ENCODE measurements at places on chromosomes 3 and 15.

GRCh38 chr3:67923796-67924195 lies 269.4 kb upstream of the SUCLG2 start:
- DNase-seq = no peak

DNA sequence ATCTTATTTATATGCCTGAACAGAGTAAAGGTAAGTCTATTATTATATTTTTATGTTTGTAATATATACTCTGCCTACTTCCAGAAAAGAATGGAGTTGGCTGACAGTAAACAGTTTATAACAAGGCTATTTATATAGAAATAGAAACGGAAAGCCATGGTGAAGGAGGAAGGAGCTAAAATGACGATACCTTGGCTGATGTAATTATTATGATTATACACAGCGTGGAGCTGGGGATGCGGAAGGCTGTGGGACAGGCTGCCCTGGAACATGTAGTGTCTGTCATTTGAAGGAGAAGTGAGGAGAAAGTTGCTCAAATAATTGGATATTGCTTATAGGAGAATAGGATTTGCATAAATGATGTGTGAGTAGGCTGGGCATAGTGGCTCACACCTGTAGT lies 37.8 kb downstream of the CEMIP start:
- DNase-seq = no peak

- no peak for DNase-seq
Observed at GRCh38 chr3:152177757-152178156, 91.0 kb upstream of the MBNL1 start.

DNA sequence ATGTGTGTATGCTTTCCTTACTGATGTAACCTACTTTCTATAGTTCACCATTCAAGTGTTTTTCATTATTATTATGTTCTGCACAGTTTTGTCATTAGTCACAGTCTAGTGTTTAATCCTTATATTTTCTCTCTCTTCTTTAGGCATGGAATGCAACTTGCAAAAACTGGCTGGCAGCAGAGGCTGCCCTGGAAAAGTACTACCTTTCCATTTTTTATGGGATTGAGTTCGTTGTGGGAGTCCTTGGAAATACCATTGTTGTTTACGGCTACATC lies 6.9 kb downstream of the SUCNR1 start:
- DNase-seq = no peak

GRCh38 chr3:98874602-98875249 lies 26.8 kb downstream of the DCBLD2 start:
- DNase-seq = no peak

GRCh38 chr15:40421246-40422157 lies 15.9 kb downstream of the IVD start:
- DNase-seq = peak; percentile 85

DNA sequence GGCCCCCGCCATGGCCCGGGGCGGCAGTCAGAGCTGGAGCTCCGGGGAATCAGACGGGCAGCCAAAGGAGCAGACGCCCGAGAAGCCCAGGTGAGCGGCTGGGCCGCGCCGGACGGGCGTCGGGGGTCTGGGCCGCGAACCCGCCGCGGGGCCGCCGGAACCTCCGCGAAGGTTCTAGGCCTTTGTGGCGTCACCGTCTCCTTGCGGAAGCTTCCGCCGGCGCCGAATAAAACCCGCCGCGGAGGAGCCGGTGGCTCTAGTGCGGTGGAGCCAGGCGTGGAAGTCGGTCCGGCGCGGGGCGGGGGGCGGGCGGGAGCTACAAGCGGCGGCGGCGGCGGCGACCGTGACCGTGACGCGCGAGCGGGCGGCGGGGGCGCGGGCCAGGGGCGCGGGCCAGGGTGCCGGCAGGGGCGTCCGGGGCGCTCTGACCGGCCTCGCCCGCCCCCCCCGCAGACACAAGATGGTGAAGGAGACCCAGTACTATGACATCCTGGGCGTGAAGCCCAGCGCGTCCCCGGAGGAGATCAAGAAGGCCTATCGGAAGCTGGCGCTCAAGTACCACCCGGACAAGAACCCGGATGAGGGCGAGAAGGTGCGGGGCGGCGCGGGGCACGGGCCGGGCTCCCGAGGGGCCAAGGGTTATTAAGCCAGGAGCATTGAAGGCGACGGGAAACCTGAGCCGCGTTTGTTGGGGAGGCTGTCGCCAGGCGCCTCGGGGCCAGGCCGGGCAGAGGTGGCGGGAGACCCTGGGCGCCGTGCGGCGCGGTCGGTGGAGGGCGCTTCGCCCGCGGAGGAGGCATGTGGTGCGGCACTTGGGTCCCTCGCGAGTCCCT lies at the start of gene DNAJA4:
Gene DNAJA4, plus strand, starts transcription at position 259 of the 833 bp plus-strand sequence. Its CDS starts 202 bp downstream, at position 461.
- peak; percentile 8 for DNase-seq

DNA sequence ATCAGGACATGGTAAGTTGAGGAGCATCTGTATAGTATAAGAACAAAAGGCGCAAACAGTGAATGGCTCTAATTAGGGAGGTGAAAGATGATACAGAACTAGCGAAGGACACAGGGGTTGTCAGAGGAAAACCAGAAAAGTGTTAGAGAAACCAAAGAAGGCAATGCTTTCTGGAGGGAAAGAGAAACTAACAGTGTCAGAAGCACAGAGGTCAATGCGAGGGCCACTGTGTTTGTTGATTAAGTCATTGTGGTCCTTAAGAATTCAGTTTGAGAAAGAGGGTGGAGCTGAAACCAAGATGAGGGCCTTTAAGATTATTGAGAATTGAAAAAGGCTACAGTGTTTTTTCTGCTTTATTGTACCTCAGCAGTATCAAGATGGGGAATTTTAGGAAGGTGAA lies 28.8 kb downstream of the ATG7 start:
- DNase-seq = no peak

DNA sequence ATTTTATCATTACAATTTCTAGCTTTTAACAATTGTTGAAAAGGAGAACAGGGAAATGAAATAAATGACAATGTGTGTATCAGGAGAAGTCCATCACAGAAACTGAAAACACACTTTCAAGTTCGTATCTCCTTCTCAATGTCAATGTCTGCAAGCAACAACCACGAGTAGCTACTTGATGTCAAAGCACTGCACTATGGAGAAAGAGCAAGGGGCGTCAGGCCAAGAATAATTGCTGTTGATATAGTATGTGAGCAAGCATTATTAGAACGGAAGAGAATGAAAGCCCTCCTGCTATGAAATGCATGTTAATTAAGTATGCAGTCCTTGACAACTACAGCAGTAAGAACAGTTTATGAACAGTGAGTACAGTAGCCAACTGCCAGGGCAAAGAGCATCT lies 1250.1 kb downstream of the ZPLD1 start:
- DNase-seq = no peak

GRCh38 chr15:59879506-59880265 lies 124.4 kb upstream of the FOXB1 start:
- DNase-seq = no peak

GRCh38 chr3:50323614-50324199 lies 1.2 kb upstream of the HYAL2 start:
- DNase-seq = no peak

DNA sequence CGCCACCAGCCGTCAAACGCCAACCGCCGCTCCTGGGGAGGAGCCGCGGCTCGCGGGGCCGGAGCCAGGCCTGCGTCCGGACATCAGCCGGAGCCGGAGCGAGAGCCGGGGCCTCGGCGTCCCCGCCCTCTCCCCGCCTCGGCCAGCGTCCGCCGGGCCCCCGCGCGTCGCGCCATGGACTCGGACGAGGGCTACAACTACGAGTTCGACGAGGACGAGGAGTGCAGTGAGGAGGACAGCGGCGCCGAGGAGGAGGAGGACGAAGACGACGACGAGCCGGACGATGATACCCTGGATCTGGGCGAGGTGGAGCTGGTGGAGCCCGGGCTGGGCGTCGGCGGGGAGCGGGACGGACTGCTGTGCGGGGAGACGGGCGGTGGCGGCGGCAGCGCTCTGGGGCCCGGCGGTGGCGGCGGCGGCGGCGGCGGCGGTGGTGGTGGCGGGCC lies 359 bp downstream of the ARIH1 start:
- DNase-seq = no peak

GRCh38 chr3:189294649-189295048 lies 122.9 kb downstream of the TPRG1 start:
- no peak for DNase-seq

DNA sequence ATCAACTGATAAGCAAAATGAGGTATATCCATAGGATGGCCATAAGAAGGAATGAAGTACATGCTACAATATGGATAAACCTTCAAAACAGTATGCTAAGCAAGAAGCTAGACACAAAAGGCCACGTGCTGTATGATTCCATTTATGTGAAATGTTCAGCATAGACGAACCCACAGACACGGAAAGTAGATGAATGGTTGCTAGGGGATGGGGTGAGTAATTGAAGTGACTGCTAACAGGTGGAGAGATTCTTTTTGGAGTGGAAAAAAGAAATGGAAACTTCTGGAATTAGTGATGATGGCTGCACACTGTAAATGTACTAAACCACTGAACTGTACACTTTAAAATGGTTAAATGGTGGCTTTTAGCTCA lies 630 bp upstream of the EFCAB12 start:
- DNase-seq = no peak

- no peak for DNase-seq
Observed at GRCh38 chr15:65259367-65259797, 27.3 kb downstream of the PARP16 start.

GRCh38 chr3:123419181-123419849 lies 29.6 kb downstream of the ADCY5 start:
- DNase-seq = no peak

DNA sequence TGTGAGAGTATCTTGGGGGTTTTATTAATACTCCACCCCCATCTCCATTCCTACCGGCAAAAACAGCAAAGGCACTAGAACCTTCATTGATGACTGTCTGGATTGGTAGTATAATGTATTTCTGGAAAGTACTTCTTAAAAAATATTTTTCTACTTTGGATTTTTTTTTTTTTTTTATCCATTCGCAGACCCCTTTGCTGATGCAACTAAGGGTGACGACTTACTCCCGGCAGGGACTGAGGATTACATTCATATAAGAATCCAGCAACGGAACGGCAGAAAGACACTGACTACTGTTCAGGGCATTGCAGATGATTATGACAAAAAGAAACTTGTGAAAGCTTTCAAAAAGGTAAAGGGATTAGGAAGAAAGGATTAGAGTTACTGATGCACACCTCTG lies 1.2 kb downstream of the EIF1B start:
- no peak for DNase-seq

- no peak for DNase-seq
Observed at GRCh38 chr3:66863205-66864111, 134.6 kb upstream of the KBTBD8 start.

DNA sequence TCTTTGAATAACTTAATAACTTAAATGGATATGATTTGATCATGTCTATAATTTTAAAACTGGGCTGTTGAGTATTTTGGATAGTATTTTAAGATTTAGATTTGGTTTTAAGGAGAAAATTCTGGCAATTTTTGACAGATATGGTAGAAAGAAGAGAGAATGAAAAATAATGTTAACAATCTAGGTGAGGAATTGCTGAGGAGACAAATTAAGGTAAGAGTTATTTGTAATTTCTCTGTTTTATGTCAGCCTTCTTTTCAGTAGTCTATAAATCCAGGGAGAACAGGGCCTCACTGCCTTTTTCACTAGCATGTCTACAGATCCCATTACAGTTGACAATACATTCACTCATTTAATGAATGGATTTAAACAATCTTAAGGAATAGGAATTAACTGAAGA lies 144.7 kb downstream of the SERPINI1 start:
- no peak for DNase-seq

- DNase-seq = no peak
Observed at GRCh38 chr15:85515212-85515611, 134.8 kb downstream of the AKAP13 start.

- no peak for DNase-seq
Observed at GRCh38 chr3:174776123-174776522, 83.0 kb upstream of the NAALADL2 start.

- DNase-seq = no peak
Observed at GRCh38 chr3:176906046-176906905, 291.0 kb downstream of the TBL1XR1 start.

DNA sequence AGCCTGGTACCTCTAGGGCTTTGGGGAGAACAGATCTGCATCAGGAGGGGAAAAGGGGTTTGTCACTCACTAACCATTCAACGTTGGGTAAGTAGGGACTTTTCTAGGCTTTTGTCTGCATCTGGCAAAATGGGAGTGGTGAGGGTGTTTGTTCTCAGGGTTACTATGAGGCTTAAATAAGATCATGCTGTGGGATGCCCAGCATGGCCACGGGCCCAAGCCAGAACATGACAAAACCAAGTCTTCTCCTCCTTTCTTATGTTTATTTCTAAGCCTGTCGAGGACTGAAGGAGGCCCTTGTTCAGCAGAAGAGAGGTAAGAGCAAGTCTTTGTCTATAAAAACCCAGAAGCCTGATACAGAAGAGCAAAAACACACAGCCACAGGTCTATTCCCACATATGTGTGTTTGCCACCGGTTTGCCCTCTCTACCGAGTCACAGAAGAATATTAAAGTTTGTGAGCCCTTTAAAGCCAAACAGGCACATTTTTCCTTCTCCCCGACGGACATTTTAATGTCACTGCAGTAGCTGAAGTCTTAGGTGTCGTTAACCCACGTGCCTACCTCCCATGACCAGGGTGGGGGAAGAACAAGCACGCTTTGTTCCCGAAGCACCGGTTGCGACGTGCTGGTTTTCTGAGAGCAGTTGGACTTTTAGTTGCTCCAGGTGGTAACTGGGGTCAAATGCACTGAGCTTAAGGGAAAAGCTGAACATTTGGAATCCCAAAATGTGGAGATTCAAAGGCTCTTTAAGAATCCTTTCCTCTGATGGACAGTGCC lies 72.1 kb downstream of the NOX5 start:
- no peak for DNase-seq

GRCh38 chr15:74432271-74432967 lies 1.3 kb downstream of the SEMA7A start:
- no peak for DNase-seq

GRCh38 chr15:26864664-26865191 lies 2.1 kb upstream of the GABRA5 start:
- DNase-seq = peak; percentile 29

DNA sequence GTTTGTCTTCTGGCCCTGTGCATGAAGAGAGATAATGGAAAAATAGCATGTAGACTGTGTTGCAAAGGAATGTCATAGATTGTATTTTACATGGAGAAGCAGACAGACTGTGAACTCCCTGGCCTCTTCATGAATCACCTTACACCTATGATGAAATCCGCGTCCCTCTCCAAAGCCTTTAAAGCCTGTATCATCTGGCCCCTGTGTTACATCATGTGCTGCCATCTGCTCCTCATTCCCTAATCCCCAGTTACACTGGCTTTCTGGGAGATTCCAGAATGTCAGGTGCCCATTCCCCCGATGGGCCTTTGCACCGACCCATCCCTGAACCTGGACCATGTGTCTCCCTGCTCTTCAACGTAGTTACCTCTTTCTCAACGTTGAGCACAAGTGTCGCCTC lies 190.8 kb downstream of the ADAMTSL3 start:
- no peak for DNase-seq

Measured in HL-60 (cell line).